ENCODE measurements at places on chromosomes 7 and 10.

DNA sequence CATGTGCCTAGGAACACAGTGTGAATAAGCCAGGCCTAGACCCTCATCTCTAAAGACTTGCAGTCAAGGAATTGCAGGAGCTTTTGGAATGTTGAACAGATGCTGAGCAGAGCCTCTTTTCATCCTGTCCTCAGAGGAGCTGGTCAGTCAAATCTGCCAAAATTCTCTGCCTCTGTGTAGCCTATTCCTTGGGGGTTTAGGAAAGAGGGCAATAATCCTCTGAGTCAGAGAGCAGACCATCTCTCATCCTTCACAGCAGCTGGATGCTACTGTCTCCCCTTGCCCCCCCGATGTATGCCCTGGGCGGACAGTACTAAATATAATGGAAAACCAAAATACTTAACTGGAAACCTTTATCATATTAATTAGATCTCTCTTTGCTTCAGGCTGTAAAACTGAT, 52.6 kb downstream of the BICC1 start:
- no peak for DNase-seq

- no peak for DNase-seq
Measured at GRCh38 chr10:127150136-127150535, 46.3 kb downstream of the INSYN2A start.

DNA sequence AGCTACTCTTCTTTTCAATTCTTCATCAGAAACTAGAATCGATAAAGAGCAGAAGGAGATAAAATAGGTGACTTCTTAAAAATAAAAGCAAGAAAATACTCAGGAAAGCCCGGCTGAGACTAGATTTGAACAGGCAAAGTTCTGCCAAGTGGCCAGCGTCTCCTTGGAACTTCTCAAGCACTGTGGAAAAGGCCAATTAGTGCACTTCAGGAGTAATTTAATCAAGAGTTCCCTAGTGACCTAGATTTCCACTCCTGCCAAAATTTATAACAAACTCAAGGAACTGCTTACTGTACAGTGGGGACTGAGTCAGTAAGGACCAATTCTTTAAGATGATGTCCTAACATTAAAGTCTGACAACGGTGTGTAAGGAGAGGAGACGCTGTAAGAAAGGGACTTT, 57.3 kb downstream of the CHCHD3 start:
- no peak for DNase-seq

DNA sequence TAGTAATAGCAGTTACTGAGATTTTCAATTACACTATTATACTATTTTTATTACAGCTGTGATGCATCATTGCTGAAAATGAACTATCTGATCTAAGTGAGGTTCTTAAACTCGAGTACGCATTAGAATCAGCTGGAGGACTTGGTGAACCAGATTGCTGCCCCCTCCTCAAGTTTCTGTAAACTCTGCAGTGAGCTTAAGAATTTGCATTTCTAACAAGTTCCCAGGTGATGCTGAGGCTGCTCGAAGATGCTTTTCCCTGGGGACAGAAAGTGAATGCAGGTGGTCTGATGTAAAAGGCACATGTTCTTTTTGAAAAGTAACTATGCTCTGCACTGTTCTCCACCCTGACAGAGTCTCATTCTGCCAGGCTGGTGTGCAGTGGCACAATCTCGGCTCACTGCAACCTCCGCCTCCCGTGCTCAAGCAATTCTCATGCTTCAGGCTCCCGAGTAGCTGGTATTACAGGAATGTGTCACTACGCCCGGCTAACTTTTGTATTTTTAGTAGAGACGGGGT, 12.5 kb downstream of the RNF133 start:
- no peak for DNase-seq

DNA sequence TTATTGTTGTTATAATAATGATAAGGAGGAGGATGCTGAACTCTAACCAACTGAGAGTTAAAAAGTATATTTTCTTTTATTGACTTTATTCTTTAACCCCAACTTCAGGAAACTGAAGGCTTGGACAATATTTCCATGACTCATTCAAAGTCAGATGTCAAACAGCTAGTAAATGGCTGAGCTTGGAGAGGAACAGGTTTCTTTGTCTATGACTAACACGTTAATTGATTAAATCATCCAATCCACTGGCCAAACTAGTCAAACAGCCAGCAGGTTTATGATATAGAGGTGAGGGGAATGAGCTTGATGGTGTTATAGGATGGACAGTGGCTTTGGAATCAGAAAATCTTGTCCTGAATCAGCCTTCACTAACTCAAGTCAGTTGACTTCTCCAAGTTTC, 119.1 kb upstream of the WDR11 start:
- DNase-seq = no peak

DNA sequence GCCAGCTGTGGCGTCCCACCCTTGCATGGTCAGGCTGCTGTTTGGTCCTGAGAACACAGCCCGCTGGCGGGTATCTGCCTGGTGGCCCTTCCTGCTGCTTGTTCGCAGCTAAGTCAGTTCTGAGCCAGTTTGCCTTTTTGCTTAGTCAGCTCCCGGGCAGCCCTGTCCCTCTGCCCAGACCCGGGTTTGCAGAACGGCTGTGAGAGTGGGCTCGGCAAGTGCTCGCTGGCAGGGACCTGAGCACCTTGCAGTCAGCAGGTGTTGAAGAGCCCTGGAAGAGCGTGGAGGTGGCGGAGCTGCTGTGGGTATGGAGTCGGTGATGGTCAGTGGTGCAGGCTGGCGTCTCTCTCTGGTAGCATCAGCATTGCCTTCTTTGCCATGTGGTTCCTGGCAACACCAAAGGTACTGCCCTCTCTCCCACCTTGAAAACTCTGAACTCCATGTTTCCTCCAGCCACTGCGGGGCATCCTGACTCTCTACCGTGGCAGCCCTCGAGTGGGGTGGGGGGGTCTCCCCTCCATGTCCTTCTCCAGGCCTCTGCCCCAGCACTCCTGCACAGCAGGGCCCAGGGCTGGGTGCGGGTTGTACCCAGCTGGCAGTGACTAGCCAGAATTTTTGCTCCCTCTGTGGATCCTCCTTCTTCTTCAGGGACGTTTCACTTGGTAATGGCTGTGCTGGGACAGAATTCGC, 4.6 kb downstream of the INPP5A start:
- DNase-seq = no peak

DNA sequence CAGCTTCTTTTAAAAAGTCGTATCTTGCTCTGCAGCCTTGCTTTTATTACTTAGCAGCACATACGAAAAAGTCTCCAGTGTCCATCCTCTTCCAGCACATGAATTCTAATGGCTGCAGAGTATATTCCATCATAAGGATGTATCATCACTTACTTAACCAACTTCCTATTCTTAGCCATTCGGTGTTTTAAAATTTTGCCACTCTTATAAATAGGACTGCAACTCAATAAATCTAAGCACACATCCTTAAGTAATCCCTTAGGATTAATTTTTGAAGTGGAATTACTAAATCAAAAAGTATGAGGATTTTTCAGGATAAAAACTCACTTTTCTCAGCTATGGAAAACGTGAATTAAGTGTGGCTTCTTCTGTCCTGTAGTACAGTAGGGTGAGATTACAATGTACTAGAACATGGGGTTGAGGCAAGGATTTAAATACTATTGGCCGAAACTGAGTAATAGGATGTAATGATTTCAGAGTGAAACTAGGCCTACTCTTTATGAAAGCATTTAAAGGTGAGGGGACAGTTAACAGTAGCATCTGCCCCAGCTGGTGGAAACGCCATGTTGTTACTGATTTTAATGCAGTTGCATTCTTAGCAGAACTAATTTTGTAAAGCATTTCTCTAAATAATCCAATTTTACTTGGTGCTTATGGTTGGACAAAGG, 1035.5 kb downstream of the LRMDA start:
- no peak for DNase-seq

DNA sequence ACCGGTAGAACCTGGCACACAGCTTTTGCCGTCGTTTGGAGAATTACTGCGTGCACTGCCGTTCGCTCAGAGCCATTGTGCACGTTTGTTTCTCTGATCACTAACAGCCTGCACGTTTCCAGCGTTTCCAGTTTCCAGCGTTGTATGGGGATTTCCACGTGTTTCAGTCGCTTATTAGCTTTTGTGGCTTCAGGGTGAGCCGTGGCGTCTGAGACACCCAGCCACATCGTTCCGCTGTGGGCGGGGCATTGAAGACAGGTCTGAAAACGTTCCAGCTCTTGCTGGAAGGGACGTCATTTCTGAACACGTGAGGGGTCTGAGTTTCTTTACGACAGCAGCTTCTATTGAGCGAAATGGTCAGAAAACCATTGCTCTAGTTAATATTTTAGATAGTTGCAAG, 164.8 kb downstream of the DNAJB6 start:
- DNase-seq = no peak

DNA sequence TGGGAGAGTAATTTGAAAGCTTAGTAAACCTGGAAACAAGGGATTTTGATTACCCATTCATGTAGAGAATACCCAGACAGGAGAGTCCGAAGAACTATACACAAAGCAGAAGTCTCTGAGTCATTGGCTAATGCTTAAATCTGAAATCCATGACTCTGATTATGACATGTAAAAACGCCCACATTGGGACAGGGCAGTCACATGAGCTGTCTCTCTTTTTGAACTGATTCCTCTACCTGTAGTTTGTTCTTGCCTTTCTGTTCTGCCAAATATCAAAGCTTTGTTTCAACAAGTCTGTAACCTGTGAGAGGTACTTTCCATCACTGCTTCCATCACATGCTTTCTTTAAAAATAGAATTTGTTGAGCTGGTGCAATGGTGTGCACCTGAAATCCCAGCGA, 4.3 kb upstream of the GPNMB start:
- no peak for DNase-seq

GRCh38 chr7:102220960-102221800, 65.5 kb upstream of the SH2B2 start:
- DNase-seq = no peak

GRCh38 chr7:137501562-137501961, 158.0 kb upstream of the PTN start:
- no peak for DNase-seq

DNA sequence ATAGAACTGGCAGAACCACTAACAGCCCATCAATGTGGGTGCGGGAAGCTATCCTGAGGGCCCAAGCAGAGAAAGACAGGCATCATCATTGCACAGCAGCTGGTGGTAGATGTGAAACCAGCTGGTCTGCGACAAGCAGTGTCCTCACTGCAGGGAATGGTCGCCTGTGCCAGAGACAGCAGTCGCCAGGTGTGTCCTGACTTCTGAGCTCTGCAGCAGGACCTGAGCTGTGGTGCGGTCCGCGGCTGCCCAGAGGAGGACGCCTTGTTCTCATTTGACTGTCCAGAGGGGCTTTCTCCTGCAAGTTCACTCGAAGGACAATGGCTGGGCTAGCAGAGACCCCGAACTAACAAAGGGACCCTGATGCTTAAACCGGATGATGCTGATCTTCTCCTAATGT, 97.4 kb downstream of the LRRC18 start:
- DNase-seq = no peak

GRCh38 chr7:496528-497295, 22.9 kb downstream of the PDGFA start:
- no peak for DNase-seq

- DNase-seq = peak; percentile 28
Measured at GRCh38 chr10:32650246-32650655, 204.3 kb downstream of the CCDC7 start.

DNA sequence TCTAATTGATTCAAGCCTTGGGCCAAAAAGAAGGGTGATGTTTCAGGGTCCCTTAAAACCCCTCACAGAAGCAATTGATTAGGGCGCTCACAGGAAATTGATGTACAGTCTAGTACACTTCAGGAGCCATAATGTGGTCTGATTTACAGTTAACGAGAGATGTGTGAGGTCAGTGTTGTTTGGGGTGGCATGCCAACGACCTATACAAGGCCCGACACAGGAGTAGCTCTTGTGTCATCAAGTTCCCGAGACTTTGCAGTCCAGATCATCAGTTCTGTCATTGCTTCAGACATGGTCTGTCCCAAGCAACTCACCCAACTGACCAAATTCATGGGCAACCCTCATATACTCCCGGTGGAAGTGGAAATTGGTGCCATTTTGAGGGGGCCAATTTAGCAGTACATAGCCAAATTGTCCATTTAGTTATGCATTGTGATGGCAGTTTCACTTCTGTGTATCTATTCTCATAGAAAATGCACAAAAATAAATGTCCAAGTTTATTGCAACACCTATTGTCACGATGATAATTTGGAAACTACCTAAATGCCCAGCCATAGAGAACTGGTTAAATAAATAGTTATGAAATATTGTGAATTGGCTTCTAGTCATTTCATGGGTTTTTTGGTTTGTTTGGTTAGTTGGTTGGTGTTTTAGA, 18.0 kb upstream of the ARID5B start:
- DNase-seq = no peak

- no peak for DNase-seq
Measured at GRCh38 chr10:119831656-119832055, 41.0 kb downstream of the MCMBP start.

DNA sequence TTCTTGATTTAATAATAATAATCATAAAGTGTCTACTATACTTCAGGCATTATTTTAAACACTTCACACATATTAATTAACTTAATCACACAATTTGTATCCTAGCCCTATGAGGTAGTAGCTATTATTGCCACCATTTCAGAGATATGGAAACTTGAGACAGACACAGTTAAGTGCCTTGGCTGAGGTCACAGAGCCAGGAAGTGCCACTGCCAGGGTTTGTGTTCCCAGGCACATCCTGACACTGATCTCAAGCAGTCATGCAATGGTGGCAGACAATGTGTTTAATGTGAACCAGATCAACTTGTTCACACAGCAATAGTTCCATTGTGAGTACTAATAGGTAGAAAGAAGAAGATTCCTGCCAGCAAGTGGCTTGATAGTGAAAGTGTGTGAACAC, 666.0 kb downstream of the SUGCT start:
- no peak for DNase-seq

GRCh38 chr10:18561861-18562551, 89.4 kb downstream of the NSUN6 start:
- DNase-seq = no peak

DNA sequence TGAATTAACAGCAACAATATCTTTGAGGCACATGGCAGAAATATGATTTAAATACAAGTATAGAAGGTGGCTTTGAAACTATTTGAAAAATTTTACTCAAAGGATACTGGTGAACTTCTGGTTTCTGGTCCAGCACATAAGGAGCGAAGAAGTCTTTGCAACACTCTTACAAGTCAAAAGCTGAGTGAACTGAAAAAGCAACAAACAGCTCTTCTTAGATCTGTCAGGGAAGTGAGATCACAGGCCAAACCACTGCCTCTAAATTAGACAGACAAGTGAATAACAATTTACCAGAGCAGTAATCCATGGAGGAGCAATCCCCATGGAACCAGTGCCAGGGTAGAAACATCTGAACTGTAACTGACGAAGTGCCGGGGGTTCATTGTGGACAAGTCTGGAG, 9.6 kb upstream of the VWC2 start:
- no peak for DNase-seq

GRCh38 chr10:45409782-45410181, 35.8 kb downstream of the ALOX5 start:
- DNase-seq = no peak

DNA sequence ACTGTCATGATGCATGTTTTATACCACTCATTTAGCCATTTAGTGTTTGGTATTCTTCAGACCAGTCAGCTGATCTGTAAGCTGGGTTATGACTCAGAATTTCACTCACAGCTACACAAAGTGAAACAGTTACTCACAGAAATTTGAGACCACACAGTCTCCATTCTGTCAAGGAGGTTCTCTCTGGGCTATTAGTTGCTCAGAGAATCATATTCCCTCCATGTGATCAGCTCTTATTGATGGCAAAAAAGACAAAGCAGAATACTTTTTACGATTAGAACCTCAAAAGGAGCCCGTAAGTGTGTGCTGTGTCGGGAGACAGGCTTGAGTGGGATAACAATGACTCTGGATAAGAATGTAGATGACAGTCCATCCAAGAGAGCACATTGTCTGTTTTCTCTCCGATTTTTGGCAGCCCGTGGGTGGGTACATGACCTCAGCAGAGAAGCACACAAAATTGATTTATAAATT, 277.6 kb upstream of the SORCS1 start:
- no peak for DNase-seq

Data from CD4-positive, alpha-beta T cell treated with Interleukin-15 for 4 hours (primary cell).